ENCODE measurements at places on chromosomes 1 and 21.
A peak's percentile ranks its signal among the peaks of the same experiment; 100 is the strongest.

DNA sequence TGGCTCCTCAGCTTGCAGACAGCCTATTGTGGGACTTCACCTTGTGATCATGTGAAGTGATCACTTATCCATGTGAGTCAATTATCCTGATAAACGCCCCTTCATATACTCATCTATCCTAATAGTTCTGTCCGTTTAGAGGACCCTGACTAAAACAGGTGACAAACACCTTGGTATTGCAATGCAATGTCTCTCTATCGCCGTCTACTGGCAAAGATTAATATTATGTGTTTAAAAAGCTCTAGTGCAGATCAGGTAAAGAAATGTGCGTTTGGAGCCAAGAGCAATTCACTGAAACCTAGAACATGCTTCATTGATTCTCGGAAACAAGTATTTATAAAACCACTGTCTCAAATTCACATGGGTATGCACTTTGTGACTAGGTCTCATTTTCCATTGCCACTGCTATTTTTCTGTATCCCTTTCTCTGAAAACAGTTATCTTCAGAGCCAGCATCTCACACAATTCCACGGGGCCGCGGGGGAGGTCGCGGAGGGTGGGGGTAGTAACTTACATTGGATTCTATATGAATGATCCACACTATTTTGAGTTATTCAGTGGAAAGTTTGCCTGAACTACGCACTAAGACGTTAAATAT, 554.6 kb upstream of the NCAM2 start:
- no peak for DNase-seq

GRCh38 chr1:44068442-44068921, 37.2 kb upstream of the SLC6A9 start:
- no peak for DNase-seq

- DNase-seq, result no peak
Observed at GRCh38 chr1:19910650-19911049, 12.8 kb downstream of the PLA2G2E start.

GRCh38 chr1:53313556-53313955, 14.3 kb downstream of the LRP8 start:
- DNase-seq, result no peak

- no peak for DNase-seq
Observed at GRCh38 chr1:164823486-164824279, 264.7 kb downstream of the PBX1 start.

- DNase-seq, result no peak
Observed at GRCh38 chr1:75502776-75503175, 108.1 kb downstream of the SLC44A5 start.

- no peak for DNase-seq
Observed at GRCh38 chr21:37184784-37185593, 82.1 kb downstream of the VPS26C start.

GRCh38 chr1:154863315-154864174, 6.5 kb downstream of the KCNN3 start:
- peak; percentile 41 for DNase-seq

- DNase-seq, result no peak
Observed at GRCh38 chr1:175168782-175169181, 23.8 kb downstream of the KIAA0040 start.

GRCh38 chr1:4346131-4346530, 308.3 kb upstream of the AJAP1 start:
- DNase-seq, result no peak

DNA sequence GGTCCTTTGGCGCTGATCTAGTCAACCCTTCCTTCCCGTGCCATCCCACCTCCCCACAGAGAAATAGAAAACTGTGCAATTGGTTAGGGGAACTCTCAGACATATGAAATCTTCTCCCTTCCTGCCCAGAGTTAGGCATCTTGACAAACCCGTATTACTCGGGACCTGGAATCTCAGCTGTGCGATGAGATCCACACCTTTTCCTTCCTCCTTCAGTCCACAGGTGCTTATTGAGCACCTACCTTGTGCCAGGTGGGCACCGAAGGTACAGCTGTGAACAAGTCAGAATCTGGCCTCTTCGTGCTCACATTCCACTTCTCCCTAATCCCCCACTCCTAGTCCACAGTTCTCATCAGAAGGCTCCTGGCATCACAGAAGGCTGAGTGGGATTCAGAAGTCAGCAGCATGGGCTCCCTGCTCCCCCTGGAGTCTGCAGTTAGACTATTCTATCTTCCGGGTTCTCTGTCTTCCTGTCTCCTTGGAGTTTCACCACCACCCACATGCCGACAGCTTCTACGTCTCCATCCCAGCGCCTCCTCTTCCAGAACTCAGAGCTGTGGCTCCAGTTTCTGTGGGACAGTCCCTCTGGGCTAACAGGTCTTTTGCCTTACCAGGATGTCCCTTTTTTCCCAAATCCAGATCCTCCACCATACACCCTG, 23.0 kb downstream of the KNCN start:
- no peak for DNase-seq

DNA sequence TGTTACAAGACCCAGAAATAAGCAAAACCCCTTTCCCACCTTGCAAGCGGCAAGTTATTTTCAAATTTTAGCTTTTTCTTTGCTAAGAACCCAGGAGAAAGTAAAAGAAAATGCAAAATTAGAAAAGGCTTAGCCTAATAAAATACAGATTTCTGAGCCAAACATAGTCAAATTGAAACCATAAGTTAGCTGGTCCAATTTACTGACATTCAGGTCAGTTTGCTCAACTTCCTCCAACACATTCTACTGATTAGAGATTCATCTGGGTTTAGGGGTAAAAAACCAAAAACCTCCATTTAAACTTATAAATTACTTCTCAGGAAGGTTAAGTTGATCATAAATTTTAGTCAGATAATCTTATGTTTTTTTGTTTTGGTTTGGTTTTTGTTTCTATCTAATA, 701.8 kb upstream of the CXADR start:
- no peak for DNase-seq

DNA sequence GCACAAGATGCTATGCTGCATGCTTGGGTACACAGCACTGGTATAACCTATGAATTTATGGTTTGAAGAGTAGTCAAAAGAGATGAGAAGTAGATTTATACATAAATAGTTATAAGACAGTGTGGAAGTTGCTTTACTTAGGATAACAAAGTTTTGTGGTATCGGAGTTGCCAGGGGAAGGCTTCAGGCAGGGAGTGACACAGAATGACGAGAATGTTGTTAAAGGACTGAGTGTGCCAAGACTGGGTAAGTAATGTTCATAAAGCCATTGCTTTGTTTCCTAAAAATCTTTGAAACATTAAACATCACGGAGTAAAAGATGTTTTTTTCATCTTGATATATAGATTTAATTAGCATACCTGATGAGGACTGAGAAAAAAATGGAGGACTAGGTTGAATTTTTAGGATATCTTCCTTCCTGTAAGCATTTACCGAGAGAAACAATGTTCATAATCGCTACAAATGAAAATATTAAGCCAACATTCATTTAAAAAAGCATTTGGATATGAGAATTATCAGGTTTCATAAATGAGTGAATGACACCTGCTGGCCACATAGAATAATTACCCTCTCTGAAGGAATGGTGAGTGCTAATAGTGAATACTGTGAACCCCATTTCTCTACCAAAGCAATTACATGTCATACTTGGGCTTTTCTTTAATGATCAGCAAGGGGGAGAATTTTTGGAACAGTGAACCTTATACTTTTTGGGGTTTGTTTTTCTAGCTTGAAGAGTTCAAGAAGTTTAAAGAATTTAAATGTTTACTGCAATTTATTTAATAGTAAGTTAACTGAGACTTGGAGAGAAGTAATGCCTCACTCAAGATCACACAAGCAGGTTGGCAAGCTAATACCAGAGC, 28.4 kb downstream of the EXTL2 start:
- no peak for DNase-seq

DNA sequence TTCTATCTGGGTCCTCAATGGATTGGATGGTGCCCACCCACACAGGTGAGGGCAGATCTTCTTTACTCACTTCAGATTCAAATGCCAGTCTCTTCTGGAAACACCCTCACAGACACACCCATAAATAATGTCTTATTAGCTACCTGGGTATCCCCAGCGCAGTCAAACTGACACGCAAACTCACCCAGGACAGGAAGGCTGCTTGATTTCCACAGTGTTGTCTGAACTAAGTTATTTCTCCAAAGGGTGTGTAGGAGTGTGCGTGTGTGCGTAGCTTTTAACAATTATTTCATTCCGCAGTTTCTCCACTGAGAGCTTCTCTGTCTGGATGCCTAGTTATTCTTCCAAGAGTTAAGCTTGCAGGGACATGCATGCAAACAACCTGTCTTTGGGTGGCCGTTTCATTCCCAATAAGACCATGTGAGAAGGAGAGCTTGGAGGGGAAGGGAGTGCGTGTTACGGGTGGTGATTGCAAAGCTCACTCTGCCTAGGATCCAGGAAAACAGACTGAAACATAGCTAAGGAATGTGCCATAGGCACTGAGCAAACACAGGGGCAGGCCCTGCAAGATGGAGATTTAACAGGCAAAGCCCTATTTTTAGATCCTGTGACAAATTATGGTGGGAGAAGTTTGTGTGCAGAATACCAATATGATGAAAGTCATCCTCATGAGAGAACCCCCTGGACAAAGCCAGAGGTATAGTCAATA, 269.7 kb downstream of the DYRK1A start:
- DNase-seq, result no peak

- DNase-seq, result no peak
Observed at GRCh38 chr1:160708118-160708517, 3.5 kb downstream of the CD48 start.

GRCh38 chr1:208108213-208108608, 136.0 kb downstream of the PLXNA2 start:
- no peak for DNase-seq

DNA sequence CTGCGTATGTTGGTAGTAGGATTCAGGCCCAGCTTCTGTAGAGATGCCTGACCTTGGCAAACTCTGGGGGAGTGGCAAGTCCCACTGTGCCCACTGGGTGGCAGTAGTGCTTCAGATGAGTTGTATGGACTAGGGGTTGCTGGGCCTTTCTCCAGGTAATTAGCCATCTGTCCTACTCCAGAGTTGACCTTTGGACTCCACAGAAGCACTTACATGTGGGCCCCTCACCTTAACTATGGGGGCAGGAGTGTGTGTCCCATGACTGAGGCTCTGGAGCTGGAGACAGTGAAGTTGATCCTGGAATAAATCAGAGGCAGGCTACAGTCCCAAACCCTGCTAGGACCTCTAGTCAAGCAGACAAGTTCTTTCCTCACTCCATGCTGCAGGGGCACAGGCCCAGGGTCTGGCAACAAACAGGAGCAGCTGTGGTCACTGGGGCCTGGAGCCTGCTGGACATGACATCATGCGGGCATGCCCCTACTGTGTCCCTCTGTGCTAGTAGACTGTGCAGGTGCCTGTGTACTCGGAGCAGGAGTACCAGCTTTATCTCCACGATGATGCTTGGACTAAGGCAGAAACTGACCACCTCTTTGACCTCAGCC, 4.6 kb downstream of the DMAP1 start:
- peak; percentile 82 for DNase-seq

- no peak for DNase-seq
Observed at GRCh38 chr21:28112511-28112910, 880.2 kb downstream of the LTN1 start.

DNA sequence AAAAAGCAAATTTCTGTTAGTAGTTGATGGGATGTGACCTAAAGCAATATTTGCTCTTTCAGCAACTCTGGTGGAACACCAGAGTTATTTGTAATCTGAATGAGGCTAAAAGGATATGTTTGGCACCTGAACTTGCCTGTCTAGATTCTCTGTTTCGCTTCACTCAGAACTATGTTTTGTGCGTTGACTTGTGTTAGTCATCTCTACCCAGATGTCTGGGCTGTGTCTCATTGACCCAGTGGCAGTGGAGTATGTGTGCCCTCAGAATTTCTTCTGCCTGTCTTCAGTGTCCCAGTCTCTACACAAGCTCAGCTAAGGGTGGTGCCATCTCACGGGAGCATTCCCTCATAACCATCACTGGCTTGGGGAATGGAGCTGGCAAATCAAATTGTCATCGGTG, 13.9 kb downstream of the KCNK1 start:
- no peak for DNase-seq
